ENCODE measurements at places on chromosomes 7 and 10.

DNA sequence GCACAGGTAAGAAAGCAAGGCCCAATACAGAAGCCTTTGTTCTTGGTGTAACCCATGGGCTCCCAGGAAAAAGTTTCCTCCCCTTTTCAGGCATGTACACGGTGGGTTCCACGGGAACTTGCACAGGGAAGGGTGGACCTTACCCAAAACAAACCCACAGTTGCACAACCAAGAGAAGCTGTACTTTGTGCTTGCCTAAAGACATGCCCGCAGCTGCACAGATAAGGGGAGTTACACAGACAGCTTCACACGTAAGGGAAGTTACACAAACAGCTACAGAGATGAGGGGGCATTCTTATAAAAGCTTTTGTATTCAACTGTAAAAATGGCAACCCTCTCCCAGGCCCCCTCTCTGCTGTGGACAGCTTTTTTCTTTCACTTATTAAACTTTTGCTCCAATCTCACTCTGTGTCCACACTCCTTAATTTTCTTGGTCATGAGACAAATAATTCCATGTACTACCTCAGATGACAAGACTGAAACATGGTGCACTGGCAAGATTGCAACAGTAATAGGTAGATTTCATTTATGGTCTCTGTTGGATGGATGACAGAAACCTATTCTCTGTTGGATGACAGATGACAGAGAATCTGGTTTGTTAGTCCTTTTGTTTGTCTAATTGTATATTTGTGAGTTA, 72.9 kb downstream of the ATE1 start:
- DNase-seq = no peak

DNA sequence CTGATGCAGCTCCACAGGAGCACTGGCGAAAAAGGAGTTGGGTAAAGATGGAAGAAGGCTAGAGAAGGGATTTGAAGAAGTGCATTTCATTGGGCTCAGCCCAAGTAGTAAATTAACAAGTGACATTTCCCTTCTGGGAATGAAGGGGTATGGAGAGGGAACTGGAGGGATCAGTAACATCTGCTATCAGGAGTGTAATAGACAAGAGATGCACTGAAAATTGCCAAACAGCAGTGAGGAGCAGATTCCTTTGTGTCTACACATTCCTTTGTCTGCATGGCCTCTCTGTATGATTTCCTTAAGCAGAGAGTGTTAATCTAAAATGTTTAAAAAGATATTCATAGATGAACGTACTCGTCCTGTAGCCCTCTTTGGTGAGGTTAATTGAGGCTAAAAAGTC, 148.2 kb upstream of the FERD3L start:
- no peak for DNase-seq

GRCh38 chr10:102375867-102376266, 19.6 kb upstream of the NFKB2 start:
- no peak for DNase-seq

GRCh38 chr10:2985729-2986232, 81.6 kb upstream of the PFKP start:
- DNase-seq = no peak

DNA sequence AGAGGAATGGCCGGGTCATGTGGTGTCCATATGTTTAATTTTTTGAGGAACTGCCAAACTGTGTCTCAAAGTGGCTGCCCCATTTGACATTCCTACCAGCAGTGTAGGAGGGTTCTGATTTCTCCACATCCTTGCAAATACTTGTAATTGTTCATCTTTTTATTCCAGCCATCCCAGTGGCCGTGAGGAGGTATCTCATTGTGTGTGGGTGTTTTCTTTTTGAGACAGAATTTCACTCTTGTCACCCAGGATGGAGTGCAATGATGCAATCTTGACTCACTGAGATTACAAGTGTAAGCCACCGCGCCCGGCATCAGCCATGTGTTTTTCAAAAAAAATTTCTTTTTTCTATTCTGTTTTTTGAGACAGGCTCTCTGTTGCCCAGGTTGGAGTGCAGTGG, 38.7 kb upstream of the DLG5 start:
- no peak for DNase-seq

DNA sequence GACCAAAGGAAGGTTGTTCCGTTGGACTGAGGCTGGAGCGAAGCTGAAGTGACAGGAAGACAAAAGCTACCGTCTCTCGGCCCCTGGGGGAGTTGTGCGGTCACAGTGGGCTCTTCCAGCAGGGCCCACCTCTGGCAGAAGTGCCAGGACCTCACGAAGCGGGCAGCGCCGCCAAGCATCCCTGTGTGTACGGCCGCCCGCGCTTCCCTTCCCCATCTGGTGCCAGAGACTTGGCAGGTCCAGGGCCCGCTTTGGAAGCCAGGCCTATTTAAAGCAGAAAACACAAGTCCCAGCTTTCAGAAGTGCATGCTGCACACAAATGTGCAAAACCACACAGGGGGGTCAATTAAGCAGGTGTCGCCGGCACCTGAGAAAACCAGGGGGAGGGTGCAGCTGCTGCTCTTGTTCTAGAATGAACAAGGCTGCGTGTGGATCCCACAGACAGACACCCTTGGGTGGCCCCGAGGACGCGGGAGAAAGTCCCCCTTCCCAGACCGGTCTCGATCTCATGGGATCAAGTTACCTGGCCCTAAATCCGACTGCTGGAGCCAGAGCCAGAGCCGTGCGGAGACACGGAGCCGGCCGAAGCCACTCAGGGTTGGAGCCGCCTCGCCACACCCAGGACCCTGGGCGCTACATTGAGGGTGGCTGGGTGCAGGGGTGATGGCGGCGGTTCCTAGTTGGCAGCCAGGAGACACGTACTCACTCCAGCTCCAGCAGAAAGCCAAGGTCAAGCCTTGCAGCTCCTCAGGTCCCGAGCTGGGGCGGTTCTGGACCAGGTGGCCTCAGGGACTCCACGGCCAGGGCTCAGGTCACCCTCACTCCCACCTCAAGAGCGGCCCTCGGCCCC, 51.8 kb upstream of the PPP2R2D start:
- DNase-seq = no peak

DNA sequence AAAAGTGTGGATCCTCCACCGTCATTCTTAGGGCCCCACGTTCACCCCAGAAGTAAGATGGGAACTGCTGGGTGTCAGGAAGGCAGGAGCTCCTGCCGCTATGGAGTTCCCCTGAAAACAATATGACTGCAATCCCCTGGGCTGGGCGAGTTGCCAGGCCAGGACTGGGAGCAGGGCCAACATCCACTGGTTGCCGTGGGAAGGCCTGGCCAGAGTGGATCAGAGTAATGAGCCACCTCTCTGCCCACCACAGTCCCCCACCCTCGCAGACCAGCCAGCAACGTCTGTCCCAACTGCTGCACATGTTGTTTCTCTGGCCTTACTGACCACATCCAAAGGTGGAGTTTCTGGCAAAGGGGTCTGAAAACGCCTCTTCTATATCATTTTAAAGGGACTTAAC, 86.6 kb downstream of the STRA8 start:
- no peak for DNase-seq

GRCh38 chr10:101848894-101849351, 5.3 kb upstream of the KCNIP2 start:
- no peak for DNase-seq

GRCh38 chr7:54689394-54690049, 69.5 kb downstream of the SEC61G start:
- no peak for DNase-seq

DNA sequence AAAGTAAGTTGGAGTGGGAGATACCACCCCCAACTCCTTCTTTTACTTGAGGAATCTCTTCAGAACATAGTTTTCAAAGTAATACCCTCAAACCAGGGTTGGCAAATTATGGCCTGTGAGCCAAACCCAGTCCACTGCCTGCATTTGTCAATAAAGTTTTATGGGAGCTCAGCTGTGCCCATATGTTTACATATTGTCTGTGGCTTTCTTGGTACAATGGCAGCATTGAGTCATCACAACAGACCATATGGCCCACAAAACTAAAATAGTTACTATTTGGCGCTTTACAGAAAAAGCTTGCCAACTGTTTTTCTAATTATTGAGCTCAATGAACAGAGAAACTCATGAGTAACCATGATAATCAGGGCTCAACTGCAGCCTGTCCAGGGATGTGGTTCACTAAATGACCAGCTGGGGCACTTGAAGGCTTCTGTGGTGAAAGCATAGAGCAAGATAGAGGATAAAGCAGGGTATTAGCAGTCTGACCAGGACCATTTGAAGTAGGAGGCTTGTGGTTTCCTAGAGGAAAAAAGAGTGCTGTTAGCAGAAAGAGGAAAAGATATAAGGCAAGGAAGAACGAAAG, 196.0 kb upstream of the GRB10 start:
- no peak for DNase-seq

- no peak for DNase-seq
Measured at GRCh38 chr7:111937163-111937562, 269.0 kb downstream of the DOCK4 start.

DNA sequence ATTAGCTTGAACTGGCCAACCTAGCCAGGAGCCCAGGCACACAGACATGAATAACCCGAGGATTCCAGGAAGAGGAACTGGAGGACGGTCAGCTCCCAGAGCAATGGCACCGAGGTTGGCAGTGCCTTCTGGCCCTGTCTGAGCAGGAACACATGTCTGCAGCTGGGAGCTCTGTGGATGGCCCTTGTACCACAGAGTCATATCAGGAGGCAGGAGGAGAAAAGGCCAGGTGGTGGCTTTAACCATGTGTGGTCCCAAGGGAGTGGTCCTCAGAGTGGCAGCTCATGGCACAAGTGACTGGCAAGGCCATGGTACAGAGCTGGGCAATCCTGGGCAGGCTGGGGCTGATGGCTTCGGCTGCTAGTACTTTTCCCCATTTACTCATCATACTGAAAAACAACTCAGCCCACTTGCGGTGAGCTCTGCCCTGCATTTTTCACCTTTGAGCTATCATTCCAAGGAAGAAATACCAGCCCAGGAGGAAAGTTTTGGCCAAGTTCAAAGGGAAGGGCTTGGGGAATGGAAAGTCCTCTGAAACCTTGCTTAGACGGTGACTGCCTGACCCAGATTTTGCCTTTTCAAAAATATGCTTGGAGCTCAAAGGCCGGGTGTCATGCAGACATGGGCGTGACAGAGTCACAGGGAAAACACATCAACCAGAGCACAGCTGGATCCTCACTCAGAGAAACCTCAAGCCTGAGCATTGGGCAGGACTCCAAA, 25.7 kb upstream of the LOXL4 start:
- DNase-seq = no peak

GRCh38 chr10:124495162-124495561, 33.5 kb downstream of the LHPP start:
- no peak for DNase-seq

GRCh38 chr10:119191881-119192280, 13.3 kb upstream of the PRDX3 start:
- DNase-seq = no peak

DNA sequence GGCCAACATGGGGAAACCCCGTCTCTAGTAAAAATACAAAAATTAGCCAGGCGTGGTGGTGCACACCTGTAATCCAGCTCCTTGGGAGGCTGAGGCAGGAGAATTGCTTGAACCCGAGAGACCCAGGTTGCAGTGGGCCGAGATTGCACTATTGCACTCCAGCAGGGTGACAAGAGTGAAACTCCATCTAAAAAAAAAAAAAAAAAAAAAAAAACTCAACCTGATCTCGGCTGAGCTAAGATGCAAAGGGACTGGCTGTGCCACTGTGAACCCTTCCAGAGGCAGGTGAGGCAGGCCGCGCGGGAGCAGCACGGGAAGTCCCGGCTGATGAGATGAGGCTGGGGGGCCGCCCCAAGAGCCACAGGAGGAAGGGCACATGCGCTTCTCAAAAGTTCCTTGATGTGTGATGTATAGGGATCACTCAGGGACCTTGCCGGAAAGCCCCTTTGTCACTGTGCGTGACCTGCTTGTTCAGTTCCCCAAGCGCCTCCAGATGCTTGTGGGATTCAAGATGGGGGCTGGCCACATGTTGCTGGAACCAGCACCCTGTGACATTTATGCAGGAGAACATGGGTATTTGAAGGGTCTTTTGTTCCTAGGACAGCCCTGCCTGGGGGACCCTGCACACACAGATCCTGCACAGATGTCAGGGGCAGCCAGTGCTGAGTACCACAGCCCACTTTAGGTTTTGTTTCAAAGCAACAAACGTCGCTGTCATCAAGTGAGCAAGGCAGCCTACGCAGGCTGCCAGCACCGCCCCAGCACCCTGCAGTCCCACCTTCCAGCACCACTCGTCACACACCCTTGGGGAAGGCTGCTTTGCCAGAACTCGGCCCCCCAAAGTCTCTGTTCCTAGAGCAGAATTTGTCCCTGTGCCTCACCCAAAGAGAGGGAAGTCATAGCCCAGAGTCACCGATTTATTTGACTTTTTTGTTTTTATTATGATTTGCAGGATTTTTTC, 74.8 kb upstream of the SH2B2 start:
- no peak for DNase-seq

All from iPS DF 19.7 (cell line).